GM12878 (cell line): ENCODE measurements at places on chromosomes 13 and 19. TPM values are rescaled to one million over a fixed set of nuclear protein-coding genes. Genes with fewer than 3 reads are reported as not detected.

Gene AKAP8
- total RNA-seq, result 51.1 and 57.7 TPM in 2 replicates

Gene BEST2
- total RNA-seq, result 0.08 TPM in 1 of 2 replicates, not detected in the other

Gene POLR1G
- total RNA-seq, result 18.8 TPM in 2 replicates

Gene FSTL3
- 10.9 and 12.0 TPM in 2 replicates for total RNA-seq

Gene GCDH
- 49.0 and 52.3 TPM in 2 replicates for total RNA-seq

Gene ZNF765
- 6.3 and 7.9 TPM in 2 replicates for total RNA-seq

Gene SCN1B
- 0.27 and 0.33 TPM in 2 replicates for total RNA-seq

Gene C2CD4C
- not detected in 2 replicates for total RNA-seq

Gene NLRP4
- total RNA-seq, result not detected in 2 replicates

Gene ANO8
- 5.1 and 6.7 TPM in 2 replicates for total RNA-seq

Gene ZNF625
- total RNA-seq, result 3.1 and 3.3 TPM in 2 replicates

Gene ZFP82
- 2.0 and 2.6 TPM in 2 replicates for total RNA-seq

Gene CCDC124
- total RNA-seq, result 108 and 116 TPM in 2 replicates

Gene ZNF28
- 9.5 TPM in 2 replicates for total RNA-seq
